ENCODE measurements at places on chromosomes 2 and 18.

DNA sequence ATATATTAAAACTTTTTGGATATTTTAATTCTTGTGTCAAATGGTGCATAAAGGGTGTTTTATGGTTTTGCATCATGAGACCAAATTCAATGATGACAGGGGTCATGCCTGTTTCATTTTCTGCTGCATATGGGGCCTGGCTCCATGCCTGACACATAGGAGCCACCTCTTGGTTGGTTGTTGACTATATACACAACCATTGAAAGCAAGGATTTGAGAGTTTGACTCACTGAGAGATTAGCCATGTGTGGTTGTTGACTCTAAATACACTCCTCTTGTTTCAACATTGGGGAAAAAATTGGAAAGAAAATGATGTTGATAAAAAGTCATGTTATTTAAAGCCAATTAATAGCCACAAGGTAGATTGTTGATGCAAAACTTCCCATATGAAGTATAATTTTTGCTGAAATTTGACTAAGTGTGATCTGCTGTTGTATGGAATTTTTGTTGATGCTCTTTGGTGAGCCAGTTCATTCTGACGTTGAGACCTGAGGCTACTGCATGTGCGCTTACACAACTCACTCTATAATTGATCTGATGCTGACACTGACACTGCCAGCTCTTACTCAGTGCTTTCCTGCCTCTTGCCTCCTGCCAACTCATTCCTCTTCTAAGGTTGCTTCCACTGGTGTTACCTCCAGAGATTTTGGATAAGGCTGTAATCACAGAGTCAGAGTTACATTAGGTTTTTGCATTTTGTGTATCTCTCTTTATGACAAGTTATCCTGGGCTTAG is 446.2 kb upstream of the SLC14A2 start:
- DNase-seq: no peak

DNA sequence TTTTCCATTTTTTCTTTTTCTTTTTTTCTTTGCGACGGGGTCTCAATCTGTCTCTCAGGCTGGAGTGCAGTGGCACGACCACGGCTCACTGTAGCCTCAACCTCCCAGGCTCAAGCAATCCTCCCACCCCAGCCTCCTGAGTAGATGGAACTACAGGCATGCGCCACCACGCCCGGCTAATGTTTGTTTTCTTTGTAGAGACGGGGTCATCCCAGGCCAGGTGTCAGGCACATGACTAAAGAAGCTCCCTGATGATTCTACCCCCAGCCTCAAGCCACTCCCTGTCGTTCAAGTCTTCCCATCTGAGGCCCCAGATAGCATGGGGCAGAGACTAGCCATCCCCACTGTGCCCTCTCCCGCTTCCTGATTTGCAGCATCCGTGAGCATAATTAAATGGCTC is 9.8 kb upstream of the FZD5 start:
- DNase-seq: no peak

DNA sequence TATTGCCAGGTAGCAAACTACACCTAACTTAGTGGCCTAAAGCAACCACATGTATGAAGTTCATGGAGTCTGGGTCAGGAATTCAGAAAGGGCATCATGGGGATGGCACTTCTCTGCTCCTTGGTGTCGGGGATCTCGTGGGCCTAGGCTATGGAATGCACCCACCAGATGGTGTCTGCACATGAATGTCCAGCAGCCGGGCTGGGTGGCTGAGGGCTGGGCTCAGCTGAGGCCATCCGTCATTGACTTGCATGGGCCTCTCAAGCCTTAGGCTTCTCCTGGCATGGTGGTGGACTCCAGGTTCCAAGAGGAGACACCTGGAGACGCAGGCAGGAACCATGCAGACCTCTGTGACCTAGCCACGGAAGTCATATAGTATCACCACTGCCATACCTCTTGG is 26.0 kb upstream of the RPL31 start:
- no peak for DNase-seq

- no peak for DNase-seq
These were observed 52.9 kb downstream of the SLC9A2 start for GRCh38 chr2:102672107-102672776.

- DNase-seq: no peak
These were observed 91.5 kb upstream of the PARD3B start for GRCh38 chr2:204453730-204454167.

DNA sequence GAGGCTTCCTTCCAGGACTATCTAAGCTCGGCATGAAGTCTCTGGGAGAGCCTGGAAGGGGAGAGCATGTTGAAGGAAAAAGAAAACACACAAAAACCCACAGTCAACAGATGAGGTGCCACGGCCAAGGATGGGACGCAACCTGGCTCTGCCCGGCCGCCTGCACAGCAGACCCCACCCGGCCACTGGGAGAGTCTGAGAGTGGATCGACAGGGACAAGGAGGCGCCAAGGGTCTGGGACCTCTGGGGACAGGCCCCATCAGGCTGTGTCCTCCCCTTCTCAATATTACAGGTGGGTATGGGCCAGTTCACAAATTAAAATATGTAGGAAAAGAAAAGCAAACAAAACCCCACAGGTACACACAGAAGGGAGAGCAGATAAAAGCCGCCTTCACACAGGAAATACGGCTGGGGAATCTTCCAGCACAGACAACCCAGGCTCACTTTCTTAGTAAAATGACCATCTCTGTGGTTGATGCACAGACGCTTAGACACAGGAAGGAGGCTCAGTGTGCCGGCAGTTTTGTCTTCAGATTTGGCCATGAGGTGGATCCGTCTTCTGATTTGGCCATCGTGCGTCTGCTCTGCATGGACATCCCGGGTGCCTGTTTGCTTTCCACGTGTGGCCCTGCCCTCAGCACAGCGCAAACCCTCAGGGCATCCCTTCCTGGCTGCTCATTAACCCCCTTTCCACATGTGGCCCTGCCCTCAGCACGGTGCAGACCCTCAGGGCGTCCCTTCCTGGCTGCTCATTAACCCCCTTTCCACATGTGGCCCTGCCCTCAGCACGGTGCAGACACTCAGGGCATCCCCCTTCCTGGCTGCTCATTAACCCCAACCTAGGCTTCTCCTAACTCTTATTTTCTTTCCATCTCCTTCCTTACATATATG is 138.4 kb downstream of the EIPR1 start:
- peak; percentile 30 for DNase-seq

DNA sequence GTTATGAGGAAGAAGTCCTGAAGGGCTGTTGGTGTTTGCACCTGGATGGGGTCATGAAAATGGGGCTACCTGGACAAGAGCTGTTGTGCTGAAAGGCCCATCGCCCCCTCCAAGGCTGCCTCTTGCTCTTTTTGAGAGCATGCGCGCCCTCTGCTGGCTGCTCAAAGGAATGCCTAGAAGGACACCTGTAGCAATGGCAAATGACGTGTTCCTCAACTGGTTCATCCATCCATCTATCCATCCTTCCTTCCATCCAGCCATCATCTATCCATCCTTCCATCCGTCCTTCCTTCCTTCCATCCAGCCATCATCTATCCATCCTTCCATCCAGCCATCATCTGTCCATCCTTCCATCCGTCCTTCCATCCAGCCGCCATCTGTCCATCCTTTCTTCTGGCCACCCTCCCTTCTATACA is 17.2 kb upstream of the RPL31 start:
- DNase-seq: peak; percentile 75

GRCh38 chr2:240341064-240341463 is 94.4 kb upstream of the GPC1 start:
- DNase-seq: no peak

- DNase-seq: no peak
These were observed 154.5 kb downstream of the ZFP36L2 start for GRCh38 chr2:43071599-43072550.

DNA sequence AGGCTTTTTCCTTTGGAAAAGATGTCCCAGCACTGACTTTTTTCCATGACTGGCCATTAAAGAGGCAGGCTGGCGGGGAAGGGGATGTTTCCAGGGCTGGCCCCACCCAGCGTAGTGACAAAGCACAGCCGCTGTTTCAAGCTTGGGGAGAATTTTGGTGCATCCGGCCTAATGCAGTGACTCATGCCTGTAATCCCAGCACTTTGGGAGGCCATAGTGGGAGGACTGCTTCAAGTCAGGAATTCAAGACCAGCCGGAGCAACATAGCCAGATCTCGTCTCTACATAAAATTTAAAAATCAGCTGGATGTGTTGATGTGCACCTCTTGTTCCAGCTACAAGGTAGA is 78.0 kb upstream of the SH3BP4 start:
- no peak for DNase-seq

DNA sequence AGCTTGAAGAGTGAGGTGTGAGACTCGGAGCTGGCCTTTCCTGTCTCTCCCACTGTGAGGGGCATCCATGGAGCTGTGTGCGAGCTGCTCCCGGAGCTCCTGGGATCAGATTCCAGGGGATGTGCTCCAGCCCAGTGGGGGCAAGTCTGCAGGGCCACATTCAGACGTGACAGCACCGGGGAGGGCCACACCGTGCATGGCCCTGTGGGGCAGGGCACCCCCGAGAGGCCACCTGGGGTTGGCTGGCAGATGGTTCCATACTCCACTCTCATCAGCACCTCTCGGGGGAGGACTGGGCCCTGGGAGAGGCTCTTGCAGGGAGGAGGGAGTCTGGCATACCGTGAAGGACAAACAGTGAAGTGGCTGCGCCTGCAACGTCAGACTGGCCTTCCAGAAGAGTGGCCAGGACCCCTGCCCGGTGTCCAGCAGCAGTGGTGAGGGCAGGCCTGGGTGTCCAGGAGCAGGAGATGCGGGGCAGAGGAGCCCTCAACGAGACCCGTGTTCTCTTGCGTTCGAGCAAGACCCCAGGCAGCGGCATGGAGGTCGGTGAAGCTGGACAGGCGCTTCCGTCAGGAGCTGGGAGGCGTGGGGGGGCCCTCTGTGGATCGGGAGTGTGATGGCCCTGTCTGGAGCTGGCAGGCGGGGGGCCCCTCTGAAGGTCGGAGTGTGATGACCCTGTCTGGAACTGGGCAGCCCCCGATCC is 84.3 kb downstream of the ASB1 start:
- no peak for DNase-seq

DNA sequence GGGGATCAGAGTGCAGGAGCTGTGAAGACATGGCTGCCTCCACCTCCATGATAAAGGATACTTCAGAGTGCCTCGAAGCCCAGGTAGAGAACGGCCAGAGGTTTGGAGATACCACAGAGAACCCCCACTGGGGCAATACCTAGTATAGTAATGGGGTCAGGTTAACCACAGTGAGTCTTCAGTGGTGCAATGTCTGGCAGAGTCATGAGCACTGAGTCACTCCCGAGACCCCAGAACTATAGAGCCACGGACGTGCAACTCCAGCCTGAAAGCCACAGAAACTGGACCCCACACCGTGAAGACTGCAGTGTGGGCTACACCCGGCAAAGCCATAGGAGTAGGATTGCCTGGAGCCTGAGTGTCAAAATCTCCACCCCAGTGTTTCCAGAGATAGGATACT is 746.6 kb downstream of the CBLN2 start:
- no peak for DNase-seq

GRCh38 chr2:217335341-217335966 is 475.6 kb upstream of the TNP1 start:
- no peak for DNase-seq

DNA sequence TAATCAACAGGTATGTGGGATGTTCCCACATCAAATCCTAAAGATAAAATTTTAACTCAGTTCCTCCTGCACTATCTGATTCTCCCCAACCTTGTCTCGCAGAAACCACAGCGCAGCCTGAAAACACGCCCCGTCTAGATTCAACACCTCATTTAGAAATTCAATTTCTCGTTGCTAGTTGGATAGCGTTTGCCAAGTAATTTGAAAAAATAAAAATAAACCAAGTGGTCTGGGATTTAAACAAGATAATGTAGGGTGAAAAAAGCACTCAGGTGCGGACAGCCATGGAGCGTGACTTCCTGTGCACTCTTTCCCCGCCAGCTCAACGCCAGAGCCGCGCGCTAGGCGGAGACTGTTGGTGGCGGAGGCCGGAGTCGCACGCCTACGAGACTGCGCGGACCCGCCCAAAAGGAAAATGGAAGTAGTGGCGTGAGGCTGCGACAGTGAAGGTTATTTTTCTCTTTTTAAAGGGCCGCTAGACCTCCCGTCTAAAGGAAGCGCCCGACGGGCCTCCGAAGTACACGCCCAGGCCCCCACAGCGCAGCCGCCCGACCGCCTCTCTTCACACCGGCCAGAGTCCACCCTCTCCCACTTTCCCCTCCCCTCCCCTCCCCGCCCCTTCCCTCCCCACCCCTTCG is 615 bp upstream of the CCNT2 start:
- peak; percentile 96 for DNase-seq

GRCh38 chr2:58971511-58972360 is 730.6 kb upstream of the FANCL start:
- DNase-seq: no peak

DNA sequence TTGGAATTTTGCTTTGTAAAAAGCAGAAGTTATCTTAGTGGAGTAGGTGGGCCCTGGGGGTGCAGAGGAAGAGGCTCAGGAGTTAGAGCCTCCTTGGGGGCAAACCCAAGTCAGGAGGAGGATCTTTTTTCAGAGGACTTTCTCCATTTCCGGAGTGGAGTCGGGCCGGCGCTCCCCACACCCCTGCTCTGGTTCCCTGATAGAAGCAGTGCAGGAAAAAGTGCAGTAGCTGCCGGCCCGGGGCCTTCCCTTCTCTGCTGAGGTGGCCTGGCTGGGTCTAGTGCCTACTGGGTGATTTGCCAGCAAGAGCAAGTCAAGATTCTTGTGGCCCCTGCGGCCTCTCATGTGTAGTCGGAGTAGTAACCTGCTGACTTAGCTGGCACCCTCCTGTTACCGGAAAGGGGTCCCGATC is 124.2 kb upstream of the HS6ST1 start:
- no peak for DNase-seq

DNA sequence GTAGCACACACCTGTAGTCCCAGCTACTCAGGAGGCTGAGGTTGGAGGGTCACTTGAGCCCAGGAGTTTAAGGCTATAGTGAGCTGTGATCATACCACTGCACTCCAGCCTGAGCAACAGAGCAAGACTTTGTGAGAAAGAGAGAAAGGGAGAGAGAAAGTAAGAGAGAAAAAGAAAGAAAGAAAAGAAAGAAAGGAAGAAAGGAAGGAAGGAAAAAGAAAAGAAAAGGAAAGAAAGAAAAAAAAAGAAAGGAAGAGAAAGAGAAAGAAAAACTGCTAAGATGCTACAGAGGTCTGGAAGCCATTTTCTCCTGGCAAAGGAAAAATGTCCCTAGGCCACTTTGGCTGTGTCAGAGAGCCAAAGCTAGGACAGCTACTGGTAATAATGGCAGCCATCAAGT is 30.6 kb downstream of the DRC1 start:
- no peak for DNase-seq

- no peak for DNase-seq
These were observed 53.5 kb upstream of the MAP4K3 start for GRCh38 chr2:39490586-39490985.

- no peak for DNase-seq
These were observed 167.1 kb downstream of the ESCO1 start for GRCh38 chr18:21433436-21433835.

GRCh38 chr2:61557381-61557780 is 19.2 kb upstream of the XPO1 start:
- DNase-seq: no peak

- DNase-seq: no peak
These were observed 480.9 kb downstream of the TXNL1 start for GRCh38 chr18:56157541-56157940.

GRCh38 chr2:10717628-10718027 is 3.8 kb upstream of the ATP6V1C2 start:
- no peak for DNase-seq

Measured in CD4-positive, alpha-beta T cell (primary cell).